ENCODE measurements at places on chromosomes 4 and X.

- no peak for DNase-seq
These were observed 191.2 kb upstream of the ATP6AP2 start for GRCh38 chrX:40389555-40389954.

- no peak for DNase-seq
These were observed 101.7 kb downstream of the RAPGEF2 start for GRCh38 chr4:159204566-159204965.

DNA sequence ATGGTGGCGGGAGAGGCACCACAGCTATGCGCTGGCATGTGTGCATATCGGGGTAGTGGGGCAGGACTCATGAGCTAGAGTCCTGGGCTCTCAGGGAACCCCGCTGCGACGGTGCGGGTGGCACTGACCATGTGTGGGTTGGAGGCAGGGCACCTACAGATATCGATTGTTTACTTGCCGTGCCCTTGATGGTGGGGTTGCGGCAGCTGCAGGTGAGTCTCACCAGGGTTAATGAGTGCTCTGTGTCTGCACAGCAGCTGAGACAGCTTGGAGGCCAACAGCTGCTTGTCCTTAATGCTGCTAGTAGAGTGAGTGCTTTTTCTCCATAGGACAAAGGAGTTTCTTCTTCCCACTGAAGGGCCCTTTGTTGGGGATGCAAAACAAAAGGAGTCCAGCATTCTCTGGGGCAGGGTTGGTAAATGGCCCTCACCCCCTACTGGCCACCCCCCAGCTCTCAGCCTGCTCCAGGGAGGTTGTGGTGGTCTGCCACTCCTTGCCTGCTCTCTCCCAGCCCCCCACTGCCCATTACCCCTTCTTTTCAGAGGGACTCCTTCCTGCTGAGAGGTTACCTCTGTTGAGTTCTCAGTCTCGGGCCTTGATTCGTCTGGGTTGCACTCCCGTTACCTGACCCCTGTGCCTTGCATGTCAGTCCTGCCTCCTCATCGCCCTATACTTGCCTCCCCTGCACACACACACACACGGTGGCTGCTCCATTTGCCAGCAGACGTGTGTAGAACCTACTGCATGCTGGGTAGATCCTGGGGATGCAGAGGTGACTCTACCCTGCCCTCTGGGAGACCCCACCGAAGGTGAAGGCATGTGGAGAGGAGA lies 52.8 kb downstream of the TBC1D14 start:
- no peak for DNase-seq

DNA sequence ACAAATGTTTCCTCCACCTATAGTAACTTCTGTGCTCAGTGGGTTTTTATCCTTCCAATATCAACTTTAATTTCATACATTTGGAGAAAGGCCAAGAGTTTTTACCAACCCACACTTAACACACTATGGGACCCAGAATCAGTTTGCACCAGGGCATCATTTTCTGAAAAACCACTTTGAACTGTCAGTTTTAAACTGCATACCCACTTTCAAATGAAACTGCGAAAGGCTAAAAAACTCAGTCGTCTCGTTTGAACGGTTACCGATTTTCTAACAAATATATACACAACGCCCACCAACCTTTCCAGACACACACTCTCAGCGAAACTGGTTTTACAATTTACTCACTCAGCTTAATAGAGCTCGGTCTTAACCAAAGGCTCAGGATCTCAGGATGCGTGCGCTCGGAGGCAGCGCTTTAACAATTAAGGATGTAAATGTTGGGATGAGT lies 376 bp downstream of the ABCG2 start:
- DNase-seq = no peak

DNA sequence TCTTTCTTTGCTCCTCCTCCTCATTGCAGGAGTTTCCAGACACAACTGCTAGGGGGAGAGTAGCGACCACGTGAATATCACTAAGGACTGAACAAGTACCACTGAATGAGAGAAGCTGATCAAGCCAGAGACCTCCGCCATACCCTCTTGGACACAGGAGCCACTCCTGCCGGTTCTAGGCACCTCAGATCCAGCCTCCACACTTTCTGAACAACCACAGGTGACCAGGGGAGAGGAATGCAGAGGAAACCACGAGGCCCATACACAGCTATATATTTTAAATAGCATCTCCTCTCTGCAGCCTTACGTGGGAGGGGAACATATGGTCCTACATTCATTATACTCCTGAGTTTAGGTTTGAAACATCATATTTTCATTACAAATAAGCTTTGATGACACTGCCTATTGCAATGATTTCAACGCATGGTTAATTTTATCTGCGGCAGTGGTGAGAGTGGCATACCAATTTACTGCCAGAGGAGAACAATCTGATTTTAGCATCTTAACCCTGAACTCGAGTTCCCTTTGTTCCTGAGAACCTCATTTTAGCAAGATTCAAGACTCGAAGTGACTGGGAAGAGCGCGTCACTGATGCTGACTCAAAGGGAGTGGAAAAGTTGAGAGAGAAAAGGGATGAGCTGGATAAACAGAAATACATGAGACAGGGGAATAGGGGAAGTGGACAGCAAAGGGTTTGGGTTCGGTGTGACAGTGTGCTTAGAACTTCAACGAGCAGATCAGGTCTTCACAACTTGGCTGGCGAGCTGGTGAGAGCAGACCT lies 231.7 kb upstream of the PPARGC1A start:
- DNase-seq = no peak

All from CD4-positive, alpha-beta T cell treated with Interleukin-4 for 1 hour (primary cell).